NCI-H1694 treated with DMSO at 0.1 percent for 48 hours (cell line): ENCODE measurements at places on chromosomes 3 and 15.

DNA sequence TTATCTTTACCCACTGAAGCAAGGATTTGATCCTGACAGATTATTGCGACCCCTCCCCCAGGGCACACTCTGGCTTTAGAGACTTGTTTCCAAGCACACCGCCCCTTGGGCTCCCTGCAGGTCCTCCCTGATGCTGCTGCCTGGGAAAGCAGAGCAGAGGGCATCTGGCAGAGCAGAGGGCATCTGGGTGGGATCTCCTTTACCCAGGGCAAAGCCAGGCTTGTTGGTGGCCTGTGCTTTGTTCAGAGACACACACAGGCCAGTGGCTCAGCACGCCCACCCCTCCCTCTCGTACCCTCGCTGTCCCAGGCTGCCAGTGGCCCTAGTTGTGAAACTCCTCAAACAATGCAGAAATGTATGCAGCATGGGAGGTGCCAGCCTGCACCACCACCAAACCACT, 4.8 kb downstream of the KLF13 start:
- DNase-seq, result no peak

GRCh38 chr3:177201700-177202397, 4.6 kb upstream of the TBL1XR1 start:
- no peak for DNase-seq

DNA sequence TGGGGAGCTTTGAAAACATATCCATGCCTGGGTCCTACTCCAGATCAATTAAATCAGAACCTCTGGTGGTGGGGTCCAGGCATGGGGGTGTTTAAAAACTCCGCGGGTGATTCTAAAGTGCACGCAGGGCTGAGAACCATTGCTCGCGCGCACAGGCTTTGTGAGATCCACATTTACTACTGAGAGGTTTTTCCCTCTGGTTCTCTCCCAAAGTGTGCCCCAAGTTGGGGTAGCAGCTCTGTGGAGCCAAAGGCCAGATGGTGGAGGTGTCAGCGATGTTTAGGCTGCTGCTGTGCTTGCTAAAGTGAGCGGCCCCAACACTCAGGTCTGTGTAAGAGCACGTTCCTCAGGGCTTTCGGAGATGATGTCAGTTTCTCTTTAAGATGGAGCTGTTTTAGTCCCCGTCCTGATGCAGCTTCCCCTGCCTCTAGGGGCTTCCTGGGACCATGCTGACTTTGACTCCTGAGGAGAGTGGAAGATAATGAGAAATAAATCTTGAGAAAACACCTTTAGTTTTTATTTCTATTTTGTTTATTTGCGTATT, 13.4 kb upstream of the MAGEF1 start:
- DNase-seq, result no peak

DNA sequence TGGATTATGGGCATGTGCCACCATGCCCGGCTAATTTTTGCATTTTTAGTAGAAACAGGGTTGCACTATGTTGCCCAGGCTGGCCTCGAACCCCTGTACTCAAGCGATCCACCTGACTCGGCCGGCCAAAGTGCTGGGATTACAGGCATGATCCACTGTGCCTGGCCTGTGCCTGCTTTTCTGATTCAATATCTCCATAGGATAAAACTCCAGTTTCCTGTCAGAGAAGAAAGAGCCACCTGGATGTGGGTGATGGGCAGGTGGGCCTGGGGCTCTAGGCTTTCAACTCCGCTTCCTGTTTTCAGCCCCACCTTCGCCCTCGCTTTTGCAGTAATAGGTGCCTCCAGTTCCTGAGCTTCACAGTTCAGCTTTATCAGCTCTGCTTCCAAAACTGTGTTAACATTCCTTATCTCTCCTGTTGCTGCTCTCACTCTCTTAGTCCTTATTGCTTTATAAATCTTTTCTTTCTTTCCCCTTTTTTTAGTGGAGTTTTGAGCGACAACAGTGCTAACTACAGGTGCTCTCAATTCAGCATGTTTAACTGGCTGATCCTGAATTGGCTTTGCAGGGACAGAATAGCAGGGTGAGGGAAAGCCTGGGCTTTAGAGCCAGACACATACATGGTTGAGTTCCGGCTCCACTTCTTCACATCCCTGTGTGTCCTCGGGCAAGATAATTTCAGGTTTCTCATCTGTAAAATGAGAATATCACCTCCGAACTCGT, 21.1 kb upstream of the PDE8A start:
- no peak for DNase-seq

GRCh38 chr3:18410205-18410604, 14.9 kb downstream of the SATB1 start:
- DNase-seq, result no peak

- DNase-seq, result no peak
Observed at GRCh38 chr3:148238421-148238821, 459.3 kb upstream of the AGTR1 start.

DNA sequence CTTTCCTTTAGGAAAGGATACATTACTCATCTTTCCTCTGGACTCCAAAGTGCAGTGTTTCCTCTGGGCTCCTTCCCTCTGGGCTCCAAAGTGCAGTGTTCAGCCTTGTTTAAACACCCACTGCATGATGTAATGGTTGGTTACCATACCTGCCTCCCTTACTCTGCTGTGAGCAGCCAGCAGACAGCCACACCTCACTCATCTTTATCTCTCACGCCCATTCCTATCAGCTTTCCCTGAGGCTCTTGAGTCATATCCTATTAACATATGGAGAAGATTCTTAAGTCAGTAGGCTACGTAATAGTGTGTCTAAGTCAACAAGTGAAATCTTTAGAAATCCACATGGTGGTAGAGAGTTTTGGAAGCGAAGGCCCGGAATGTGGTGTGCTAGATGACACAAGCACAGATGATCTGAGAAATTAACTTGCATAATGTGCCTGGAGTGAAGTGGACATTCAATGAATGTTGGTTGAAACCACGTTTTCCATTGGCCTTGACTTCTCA, 97.2 kb upstream of the CTNNB1 start:
- DNase-seq, result no peak

GRCh38 chr15:82958638-82959037, 6.1 kb upstream of the HOMER2 start:
- no peak for DNase-seq

DNA sequence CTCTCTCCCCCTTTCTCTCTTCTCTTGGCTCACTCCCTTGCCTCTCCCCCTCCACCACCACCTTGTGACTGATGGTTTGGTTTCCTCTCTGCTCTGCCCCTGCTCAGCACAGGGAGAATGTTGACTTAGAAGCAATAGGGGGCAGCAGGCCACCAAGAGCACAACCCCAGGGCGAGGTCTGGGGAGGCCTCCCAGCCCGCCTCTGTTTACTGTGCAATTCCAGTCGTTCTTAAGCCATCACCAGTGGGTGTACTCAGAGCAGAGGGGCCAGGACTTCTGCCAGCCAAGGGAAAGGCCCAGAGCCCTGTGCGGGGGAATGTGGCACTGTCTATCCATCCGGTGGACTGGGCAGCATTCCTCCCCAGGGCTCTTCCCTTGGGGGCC, 5.7 kb upstream of the APEH start:
- DNase-seq, result no peak

DNA sequence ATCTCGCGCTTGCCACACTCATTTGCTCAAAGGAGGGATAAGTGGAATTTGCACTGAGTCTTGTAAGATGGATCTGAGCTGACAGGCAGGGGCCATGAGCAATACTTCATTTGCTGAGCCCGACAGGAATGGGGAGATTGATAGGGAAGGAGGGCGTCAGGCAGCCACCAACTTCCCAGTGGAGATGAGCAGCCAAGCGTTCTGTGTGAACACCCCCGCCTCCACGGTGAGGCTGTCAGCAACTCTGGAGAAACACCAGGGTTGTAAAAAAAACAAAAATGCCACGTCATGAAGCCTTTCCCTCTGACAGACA, 36.8 kb downstream of the TLE3 start:
- no peak for DNase-seq

GRCh38 chr3:120440762-120441161, 10.0 kb downstream of the FSTL1 start:
- DNase-seq, result no peak

DNA sequence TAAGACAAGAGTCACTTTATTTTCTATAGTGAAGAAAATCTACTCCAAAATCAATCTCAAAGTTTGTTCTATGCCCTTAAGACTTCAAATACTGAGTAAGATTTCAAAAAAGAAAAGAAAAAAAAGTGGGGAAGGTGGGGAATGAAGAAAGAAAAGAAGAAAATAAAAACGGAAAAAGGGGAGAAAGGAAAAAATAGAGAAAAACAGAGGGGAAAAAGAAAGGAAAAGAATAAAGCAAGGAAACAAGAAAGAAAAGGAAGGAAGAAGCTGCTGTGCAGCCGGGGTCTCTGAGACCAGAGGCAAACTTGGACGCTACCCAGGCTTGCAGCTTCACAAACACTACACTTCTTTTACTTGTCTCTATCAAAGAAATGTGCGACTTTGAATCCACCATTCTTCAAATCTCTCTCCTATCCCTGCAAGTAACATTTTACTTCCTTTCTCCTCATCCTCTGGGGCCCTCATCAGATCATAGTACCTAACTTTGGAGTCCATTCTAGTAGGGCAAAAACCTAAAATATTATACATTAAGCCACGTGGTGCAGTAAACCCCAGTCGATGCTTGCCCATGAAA, 279.8 kb downstream of the FOXP1 start:
- no peak for DNase-seq

DNA sequence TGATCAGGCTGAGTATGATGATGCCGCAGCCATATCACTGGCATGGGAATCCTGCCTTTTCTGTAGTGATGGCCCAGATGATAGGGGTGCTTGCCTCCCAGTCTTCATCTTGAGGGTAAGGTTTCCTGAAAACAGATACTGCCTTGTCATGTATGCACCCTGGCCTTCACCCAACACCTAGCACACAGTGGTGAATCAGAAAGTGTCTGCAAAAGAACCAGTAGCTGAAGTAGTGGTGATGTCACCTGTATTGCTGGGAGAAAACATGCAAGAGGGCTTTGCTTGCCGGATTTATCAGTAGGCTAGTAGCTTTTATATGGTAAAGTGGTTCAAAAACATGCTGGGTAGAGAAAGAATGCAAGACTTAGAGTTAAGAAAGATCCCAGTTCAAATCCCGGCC, 419.8 kb upstream of the WNT5A start:
- no peak for DNase-seq

GRCh38 chr15:60006203-60006862, 2.2 kb downstream of the FOXB1 start:
- DNase-seq, result no peak

DNA sequence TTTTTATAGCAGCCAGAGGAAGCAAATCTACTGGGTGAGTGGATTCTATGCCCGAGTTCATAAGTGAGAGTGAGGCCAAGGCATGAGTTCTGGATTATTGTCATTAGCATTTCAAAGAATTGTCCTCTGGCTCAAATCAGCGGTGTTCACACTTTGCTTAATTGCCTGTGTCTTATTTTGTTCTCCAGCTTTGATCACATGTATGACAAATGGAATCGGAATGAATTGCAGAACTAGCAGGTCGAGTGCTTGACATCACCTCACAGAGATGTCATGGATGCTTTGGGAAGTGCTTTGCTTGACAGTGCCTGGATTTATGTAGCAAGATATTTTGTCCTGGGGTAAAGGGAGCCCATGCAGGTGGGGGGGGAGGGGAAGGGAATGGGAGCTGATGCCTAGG, 68.0 kb downstream of the SH3GL3 start:
- DNase-seq, result no peak

- DNase-seq, result no peak
Observed at GRCh38 chr3:134445095-134445494, 40.7 kb downstream of the ANAPC13 start.
